ENCODE measurements at places on chromosomes 6 and 20.

DNA sequence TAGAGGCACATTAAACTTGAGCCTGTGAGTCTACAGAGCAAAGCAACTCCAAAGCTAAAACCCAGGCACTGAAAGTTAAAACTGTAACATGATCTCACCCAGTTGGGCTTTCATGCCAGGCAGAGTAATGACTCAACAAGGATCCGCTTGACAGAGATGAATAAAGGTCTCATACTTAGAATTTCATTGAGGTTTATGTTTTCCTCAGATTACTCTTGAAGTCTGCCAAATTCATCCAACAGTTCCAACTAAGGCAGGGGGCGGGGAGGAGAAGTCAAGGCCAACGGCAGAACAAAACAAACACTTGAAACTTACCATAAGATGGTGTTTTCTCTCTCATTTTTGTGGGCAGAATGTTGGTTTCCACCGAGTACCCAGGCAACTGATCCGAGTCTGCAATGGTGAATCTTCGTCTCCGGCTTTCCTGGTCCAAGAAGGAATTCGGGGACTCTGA is 54.0 kb upstream of the IPCEF1 start:
- DNase-seq = no peak

DNA sequence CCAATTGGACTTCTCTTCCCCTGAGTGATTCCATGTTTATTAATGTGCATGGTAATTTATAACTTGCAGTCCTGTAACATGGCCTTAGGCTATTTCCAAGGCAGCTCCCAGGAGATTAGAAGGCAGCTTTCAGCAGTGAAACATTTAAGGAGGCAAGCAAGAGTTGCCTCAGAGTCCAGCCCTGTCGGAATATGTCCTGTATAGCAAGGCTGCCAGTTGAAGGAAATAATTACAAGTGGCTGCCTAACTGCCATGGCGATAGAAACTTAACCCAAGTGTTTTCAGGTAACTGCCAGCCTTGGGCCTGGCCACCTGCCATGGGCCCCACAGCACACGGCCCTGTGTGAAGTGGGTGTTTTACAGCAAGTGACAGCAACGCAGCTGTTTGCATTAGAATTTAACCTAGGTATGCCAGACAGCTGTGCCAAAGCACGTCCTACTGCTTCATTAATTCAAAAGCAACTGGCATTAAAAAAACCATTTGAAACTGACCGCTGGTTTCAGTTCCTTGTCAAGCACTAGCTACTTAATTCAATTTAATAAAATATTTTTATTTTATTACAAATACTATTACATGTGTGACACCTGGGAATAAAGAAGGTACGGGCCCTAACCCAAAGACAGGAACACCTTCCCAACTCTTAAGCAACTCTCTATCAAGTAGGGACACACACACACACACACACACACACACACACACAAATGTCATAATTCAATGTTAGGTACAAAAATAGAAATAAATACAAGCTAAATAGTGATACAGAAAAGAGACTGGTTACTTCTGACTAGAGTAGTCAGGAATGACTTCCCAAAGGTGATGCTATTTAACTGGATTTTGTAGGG is 151.8 kb upstream of the HEY2 start:
- DNase-seq = no peak

- no peak for DNase-seq
Measured at GRCh38 chr20:63687419-63688178, 8.9 kb upstream of the TNFRSF6B start.

DNA sequence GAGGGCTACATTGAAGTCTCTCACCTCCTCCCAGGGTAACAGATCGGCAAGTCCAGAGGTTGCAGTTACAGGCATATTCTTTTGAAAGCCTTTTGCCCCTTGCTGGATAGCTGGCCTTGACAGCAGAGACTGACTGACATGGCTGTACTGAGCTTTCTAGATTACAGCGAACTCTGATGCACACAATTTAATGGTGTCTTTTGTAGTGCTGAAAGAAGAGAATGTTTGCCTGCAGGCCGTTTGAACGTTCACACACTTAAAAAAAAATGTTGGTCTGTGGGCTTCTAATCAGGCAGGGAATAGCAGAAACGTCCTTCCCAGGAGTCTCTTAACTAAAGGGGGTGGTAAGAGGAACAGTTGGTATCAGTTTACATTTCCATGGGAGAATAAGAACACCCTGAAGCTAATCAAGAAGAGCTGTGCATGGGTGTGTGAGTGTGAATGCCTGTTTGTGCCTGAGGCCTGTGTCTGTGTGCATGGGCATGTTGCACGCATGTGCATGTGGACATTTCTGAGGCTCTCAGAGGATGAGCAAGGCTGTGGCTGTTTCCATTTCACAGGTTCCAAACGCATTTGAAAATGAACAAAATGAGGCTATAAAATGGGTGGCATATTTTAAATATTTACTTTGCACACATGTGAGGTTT is 213.9 kb upstream of the SSTR4 start:
- DNase-seq = no peak

GRCh38 chr6:2749969-2750600 is 637 bp downstream of the MYLK4 start:
- peak; percentile 33 for DNase-seq

DNA sequence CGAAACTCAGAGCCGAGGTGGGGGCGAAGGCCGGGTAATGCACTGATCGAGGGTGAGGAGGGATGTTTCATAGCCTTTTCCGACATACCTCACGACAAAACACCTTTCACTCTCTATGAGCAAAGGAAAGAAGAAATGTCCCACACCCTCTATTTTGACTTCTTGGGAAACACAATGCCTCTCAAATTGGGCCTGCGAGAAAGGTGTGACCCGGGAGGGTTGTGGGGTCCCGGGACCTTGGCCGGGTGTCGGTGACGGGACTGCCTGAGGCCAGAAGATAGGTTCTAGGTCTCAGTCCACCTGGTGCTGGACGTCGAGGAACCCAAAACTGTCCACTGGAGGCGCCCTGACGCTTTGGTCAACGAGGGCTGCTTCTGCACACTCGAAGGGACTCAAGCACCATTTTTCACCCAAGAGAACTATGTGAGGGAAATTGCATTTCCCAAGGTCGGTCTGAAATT is 41.1 kb upstream of the OSTM1 start:
- no peak for DNase-seq

DNA sequence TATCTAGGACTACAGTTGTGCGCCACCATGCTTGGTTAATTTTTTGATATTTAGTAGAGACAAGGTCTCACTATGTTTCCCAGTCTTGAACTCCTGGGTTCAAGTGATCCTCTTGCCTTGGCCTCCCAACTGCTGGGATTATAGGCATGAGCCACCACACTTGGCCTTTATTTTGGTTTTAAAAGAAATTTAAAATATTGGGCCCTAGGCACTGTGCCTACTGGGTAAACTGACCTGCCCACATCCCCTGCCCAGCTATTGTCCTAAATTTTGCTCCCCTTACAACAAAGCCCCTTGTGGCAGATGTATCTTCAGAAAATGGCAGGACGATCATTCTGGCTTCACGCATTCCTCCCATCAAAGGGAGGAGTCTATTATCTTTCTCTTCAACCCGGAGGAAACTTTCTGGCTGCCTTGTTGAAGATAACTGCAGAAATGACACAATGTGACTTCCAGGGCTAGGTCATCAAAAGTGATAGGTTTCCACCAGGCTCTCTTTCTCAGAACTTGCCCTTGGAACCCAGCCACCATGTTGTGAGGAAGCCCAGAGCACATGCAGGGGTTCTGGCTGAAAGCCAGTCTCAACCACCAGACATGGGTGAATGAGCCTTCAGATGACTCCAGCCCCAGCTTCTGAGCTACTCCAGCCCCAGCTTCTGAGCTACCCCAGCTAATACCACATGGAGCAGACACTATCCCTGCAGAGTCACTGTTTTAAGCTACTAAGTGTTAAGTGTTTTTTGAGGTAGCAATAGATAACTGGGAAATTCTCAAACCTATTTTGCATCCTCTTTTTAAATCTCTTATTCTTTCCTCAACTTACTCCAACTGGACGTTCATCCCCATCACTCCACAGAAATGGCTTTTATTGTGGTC is 4.6 kb upstream of the GUCA1B start:
- no peak for DNase-seq

DNA sequence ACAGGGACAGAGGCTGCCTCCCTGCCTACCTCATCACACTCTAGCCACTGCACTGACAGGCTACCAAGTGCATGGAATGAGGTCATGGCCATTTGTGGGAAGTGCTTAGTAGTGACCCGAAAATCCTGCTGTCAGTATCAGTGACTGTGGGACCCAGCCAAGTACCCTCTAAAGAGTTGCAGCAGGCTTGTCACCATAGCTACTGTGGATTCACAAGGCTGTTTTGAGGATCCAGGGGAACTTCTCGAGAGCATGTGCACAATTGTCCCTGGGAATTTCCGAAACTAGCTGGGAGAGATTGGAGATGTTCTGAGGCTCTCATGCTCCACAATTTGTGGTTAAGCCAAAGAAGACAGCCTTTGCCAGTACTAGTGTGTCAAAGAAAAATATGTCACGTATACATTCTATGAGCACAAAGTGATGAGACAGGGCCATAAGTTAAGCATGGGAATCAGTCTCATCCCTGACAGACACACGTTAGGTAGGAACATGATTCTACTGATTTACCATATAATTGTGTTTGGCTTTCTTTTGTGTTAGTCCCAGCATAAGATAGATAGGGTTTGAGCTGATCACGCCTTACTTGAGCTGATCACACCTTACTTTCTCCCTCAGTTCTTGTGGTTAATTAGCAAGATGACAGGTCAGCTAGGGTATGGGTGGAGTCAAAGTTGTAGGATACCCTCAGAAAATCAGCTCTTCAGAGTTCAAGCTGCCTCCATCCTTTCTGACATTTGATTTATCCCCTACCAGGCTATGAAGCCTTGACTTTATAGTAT is 42.6 kb upstream of the TMEM170B start:
- DNase-seq = no peak
